Calu3 (cell line): ENCODE measurements at places on chromosomes 11 and 22. TPM values are rescaled to one million over a fixed set of nuclear protein-coding genes. Genes with fewer than 3 reads are reported as not detected.
A peak's percentile ranks its signal among the peaks of the same experiment; 100 is the strongest.

- DNase-seq = no peak
Measured at GRCh38 chr22:27876684-27877083, 42.4 kb downstream of the PITPNB start.

DNA sequence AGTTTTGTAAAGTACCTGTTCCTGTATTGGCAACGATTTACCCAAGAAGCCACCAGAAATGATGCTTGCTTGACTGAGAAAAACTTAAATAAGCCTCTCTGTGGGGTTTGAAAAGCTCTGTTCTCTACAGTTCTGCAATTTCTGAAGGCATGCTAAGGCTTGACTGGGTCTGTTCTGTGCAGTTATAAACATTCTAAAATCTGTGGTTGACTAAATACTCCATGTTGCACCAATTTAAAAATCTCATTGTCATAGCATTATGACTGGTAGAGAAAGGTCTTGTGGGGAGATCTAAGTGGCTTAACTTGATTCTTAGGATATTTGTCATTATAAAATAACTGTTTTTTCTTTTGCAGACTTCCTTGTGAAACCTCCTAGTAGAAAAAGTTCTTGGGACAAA is 73.7 kb downstream of the MTMR3 start:
- DNase-seq = no peak

The C11orf16 gene
- total RNA-seq = not detected in 2 replicates

- peak; percentile 24 for DNase-seq
Measured at GRCh38 chr11:32586576-32587190, 3.1 kb downstream of the EIF3M start.

The CARNS1 gene
- total RNA-seq = 0.10 TPM in 1 of 2 replicates, not detected in the other

GRCh38 chr11:8023831-8024555 is 36.9 kb downstream of the EIF3F start:
- DNase-seq = no peak

DNA sequence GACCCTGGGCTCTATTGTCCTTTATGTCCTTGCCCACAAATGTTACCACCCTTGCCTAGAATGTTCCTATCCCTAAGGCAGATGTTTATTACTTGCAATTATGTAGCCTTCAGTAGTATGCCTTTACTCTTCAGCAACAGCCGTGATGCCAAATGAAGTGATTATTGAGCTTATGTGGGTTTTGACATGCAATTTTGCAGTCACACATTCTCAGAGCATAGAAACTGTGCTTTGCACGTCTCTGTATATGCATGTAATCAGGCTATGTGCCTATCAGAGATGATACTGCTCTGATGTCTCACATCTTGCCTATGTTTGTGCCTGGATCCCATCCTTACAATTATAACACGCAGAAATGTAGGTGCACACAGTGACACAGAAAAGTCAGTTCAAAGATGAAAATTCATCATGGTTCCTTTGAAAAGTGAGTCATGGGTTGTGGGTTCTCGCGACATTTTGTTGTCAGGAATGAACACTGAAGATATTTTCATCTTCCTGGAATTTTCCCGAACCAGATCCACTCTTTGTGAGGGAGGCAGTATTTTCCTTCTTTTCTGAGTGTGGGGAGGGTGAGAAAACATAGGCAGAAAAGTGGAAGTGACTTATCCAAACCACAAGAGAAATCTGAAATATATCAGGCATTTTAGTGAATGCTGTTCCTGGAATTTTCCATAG is 81.1 kb downstream of the BMAL1 start:
- DNase-seq = no peak

- DNase-seq = no peak
Measured at GRCh38 chr11:85685820-85686459, at the start of gene CCDC89. CCDC89 (minus strand) TSS chr11:85686195; CDS start chr11:85686130, 65 bp downstream.

GRCh38 chr11:128705124-128705920 is 11.4 kb downstream of the FLI1 start:
- DNase-seq = no peak

The RAB38 gene
- total RNA-seq = 6.3 and 7.3 TPM in 2 replicates
